HCT116 (cell line): ENCODE measurements at places on chromosomes 5 and 9. TPM values are rescaled to one million over a fixed set of nuclear protein-coding genes. Genes with fewer than 3 reads are reported as not detected.

DNA sequence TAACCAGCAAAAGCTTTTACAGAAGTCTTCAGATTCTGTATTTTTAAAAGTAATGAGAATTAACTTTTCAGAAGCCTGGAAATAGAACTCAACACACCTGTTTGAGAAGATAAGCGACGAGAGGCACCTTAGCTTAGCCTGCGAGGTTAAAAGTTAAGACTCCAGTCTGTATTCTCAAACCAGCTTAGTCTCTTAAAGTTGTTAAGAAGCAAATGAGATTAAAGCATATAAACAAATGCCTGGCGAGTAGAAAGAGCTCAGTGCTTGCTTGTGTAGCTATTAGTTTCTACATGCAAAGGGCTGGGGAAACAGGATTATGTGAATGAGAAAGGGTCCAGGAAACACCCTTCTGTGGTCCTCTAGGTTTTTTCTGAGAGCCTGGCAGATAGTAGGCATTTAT lies 51.7 kb downstream of the MTAP start:
- no peak overlapping the region for H3K27ac ChIP-seq
- no peaks in the 10 kb centered on the region for H3K4me1 ChIP-seq
- H3K4me3 ChIP-seq, result no peak overlapping the region
- no peaks in the 10 kb centered on the region for H3K27me3 ChIP-seq

DNA sequence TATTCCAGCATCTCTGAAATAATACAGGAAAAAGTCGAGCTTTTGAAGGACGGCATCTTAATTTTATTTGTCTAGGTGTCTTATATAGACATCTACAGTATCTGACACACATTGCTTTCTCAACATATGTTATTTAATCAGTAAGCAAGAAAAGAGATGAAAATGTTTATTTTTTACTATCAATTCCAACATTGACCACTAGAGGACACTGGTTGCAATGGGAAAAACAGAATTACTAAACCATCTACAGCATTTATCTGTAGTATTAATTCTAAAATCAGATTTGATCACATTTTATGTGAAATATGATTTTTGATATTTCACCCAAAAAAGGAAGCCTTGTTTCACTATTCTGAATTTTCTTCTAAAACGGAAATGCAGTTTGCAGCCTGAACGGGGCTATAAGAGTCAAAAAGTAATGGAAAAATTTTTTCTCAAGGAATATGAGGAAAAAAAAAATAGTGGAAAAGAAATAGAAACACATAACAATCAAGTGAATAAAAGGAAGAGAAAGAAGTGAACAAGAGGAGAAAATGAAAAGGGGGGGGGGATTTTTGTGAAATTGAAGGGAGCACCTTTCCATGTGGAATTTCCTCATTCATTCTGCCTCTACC lies 98.6 kb downstream of the OSTF1 start:
- DNase-seq, result no peak
- no peak overlapping the region for H3K4me3 ChIP-seq
- no peak overlapping the region for H3K27ac ChIP-seq

DNA sequence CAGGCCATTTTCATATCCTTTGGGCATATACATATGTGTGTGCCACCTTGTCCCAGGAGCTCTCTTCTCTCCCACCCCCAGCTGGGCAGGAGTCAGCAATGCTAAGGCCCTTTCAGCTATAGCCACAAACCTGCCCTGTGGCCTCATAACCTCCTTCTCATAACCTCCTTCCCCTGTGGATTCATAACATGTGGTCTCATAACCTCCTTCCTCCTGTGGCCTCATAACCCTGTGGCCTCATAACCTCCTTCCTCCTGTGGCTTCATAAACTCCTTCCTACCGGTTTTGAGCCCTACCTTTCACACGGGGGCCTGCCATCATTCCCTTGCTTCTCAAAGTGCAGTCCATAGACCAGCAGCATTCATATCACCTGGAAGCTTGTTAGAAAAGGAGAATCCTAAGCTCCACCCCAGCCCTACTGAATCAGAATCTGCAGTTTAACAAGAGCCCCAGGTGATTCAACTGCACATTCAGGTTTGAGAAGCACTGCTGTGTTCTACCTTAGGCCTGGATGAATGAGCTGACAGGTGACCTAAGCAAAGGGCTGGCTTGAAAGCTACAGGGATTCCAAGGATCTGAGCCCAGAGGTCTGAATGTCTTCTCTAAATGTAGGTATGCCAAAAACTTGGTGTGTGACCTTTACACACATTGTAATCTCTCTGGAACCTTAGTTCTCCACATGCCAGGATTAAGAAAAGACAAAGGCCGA lies 41.9 kb upstream of the PLPP6 start:
- H3K36me3 ChIP-seq, result no peaks in the 10 kb centered on the region
- no peak for DNase-seq
- no peaks in the 10 kb centered on the region for H3K27me3 ChIP-seq
- no peak overlapping the region for H3K4me3 ChIP-seq
- H3K27ac ChIP-seq, result no peak overlapping the region

GRCh38 chr5:62689599-62690368 lies 111.2 kb downstream of the LRRC70 start:
- H3K27me3 ChIP-seq, result no peaks in the 10 kb centered on the region
- no peak for DNase-seq
- H3K36me3 ChIP-seq, result no peaks in the 10 kb centered on the region
- no peaks in the 10 kb centered on the region for H3K4me1 ChIP-seq
- H3K27ac ChIP-seq, result no peak overlapping the region

GRCh38 chr9:133274236-133275104 lies 531 bp downstream of the ABO start:
- no peaks in the 10 kb centered on the region for H3K27me3 ChIP-seq
- DNase-seq, result no peak
- no peaks in the 10 kb centered on the region for H3K36me3 ChIP-seq
- peaks cover 3% of the 10 kb centered on the region; the same call in 1 of the 2 replicates for H3K4me1 ChIP-seq
- H3K27ac ChIP-seq, result peak overlapping the region; percentile 24; the same call in 1 of the 2 replicates

DNA sequence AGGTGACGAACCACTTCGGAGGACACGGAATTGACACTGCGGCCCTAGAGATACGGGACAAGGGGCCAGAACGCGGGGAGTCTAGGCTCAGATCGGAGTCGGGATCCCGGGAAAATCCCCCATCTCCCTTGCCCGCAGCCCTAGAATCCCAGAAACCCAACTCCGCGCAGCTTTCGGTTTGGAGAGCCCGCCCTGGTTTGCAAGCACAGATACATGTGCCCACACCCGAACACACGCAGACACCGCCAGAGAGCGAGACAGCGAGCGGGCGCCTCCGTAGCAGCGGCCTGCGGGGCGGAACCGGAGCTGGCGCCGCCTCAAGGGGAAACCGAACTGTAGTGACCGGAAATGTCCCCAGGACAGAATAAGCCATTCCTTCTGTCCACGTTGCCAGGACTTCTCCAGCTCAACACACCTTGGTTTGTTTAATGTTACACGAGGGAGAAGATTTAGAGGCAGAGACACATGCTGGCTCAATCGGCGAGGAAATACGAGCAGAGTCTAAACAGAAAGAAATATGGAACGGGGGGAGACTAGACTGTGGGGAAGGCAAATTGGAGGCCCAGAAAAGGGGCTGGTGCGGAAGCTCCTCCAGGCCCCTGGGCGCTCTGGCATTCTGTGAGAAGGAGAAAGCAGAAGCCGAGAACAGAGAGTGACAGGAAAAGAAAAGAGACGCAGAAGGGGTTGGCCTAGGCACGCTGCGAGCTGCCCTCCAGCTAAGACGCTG lies 2.9 kb upstream of the PAX5 start:
- no peaks in the 10 kb centered on the region for H3K4me1 ChIP-seq
- no peak for DNase-seq
- H3K36me3 ChIP-seq, result no peaks in the 10 kb centered on the region
- no peak overlapping the region for H3K27ac ChIP-seq

GRCh38 chr5:124962735-124963134 lies 216.3 kb upstream of the ZNF608 start:
- no peak overlapping the region for H3K4me3 ChIP-seq
- H3K27me3 ChIP-seq, result no peaks in the 10 kb centered on the region
- DNase-seq, result no peak
- H3K27ac ChIP-seq, result no peak overlapping the region

- no peak overlapping the region for H3K4me3 ChIP-seq
- peaks cover 17% of the 10 kb centered on the region for H3K36me3 ChIP-seq
- H3K27ac ChIP-seq, result peak overlapping the region; percentile 93
- DNase-seq, result no peak
- peaks cover 43% of the 10 kb centered on the region for H3K4me1 ChIP-seq
Measured at GRCh38 chr5:104512063-104512825, 949.7 kb upstream of the NUDT12 start.

DNA sequence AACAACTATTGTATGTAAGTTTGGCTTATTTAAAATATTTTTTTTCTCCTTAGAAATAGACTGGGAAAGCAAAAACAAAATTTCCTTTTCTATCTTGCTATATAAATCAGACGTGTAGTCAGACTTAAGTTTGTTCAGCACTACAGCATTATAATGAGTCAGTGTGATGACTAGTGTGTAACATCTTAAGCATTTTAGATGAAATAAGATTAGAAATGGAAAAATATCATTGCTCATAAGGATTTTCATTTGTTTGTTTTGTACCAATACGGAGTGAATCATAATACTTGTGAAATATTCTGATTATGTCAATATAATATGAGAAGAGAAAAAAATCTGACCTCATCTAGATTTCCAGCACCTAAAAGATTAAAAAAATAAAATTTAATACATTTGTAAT lies 64.7 kb upstream of the RICTOR start:
- no peak overlapping the region for H3K4me3 ChIP-seq
- H3K4me1 ChIP-seq, result no peaks in the 10 kb centered on the region
- no peaks in the 10 kb centered on the region for H3K36me3 ChIP-seq
- no peak for DNase-seq

- H3K36me3 ChIP-seq, result no peaks in the 10 kb centered on the region
- H3K27me3 ChIP-seq, result no peaks in the 10 kb centered on the region
- H3K4me1 ChIP-seq, result peaks cover 8% of the 10 kb centered on the region
Measured at GRCh38 chr9:34592895-34593601, 3.5 kb upstream of the CNTFR start.

DNA sequence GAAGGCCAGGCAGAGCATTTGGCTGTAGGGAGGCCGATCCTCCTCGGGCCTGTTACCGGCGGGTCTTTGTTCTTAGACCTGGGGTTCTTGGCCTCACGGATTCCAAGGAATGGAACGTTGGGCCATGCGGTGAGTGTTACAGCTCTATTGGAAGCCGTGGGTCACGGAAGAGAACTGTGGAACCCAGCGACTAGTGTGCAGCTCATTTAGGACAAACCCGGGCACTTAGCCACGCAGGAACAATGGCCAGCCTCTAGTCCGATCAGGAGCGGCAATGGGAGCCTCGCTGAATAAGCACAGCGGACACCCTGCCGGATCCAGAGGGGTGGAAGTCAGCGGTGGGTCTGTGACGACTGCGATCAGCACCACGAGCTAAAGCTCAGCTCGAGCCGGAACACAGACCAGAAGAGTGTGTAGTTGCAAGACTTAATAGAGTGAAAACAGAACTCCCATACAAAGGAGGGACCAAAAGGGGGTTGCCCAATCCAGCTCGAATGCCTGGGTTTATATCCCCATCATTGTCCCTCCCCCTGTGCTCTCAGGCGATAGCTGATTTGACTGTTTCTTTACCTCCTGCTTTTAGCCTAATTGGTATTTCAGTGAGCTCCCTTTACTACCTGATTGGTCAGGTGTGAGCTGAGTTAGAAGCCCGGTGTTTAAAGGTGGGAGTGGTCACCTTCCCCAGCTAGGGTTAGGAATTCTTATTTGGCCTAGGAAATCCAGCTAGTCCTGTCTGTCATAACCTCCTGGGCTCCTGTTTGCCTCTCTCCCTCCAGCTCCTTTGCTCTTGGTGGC lies 53.7 kb upstream of the RPL26L1 start:
- H3K4me3 ChIP-seq, result no peak overlapping the region
- H3K27me3 ChIP-seq, result no peaks in the 10 kb centered on the region
- peaks cover 35% of the 10 kb centered on the region for H3K4me1 ChIP-seq
- H3K36me3 ChIP-seq, result no peaks in the 10 kb centered on the region
- H3K27ac ChIP-seq, result no peak overlapping the region

DNA sequence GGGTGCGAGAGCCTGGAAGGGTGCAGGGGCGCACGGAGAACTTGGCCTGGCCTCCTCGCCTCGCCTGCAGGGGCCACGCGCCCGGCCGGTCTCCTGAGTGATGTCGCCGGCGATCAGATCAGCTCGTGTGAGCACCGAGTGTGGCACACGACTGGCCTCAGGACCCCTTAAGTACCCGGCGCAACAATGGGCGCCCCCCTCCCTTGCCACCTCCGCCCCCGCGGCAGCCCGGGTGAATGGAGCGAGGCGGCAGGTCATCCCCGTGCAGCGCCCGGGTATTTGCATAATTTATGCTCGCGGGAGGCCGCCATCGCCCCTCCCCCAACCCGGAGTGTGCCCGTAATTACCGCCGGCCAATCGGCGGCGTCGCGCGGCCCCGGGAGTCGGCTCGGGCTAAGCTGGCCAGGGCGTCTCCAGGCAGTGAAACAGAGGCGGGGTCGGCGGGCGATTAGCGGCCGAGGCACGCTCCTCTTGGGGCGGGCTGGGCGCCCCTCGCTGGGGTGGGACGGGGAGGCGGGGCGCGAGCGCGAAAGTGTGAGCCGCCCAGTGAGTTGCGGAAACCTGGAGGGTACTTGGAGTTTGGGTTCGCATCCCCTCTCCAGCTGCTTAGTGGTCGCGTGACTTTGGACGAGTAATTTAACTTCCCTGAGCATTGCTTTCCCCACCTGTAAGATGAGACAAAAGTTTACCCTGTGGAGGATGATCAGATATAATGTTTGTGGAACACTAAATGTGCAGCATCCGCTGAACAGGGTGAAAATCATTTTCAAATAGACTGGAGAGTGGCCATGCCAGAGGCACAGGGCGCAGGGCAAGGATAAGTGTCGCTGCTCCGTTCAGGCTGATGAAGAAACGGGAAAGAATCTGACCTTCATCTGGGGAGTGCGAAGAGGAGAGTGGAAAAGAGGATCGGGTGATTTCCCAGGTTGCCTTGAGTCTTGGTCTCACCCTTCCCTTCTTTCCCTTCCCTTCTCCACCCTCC lies at the start of gene NEUROG1:
Gene NEUROG1 (minus strand): TSS at position 145 of the 982 bp plus-strand sequence. CDS start 274 bp downstream, outside the sequence.
- no peak for DNase-seq
- H3K4me1 ChIP-seq, result no peaks in the 10 kb centered on the region
- H3K36me3 ChIP-seq, result no peaks in the 10 kb centered on the region
- peaks cover 4% of the 10 kb centered on the region; the same call in 1 of the 2 replicates for H3K27me3 ChIP-seq

DNA sequence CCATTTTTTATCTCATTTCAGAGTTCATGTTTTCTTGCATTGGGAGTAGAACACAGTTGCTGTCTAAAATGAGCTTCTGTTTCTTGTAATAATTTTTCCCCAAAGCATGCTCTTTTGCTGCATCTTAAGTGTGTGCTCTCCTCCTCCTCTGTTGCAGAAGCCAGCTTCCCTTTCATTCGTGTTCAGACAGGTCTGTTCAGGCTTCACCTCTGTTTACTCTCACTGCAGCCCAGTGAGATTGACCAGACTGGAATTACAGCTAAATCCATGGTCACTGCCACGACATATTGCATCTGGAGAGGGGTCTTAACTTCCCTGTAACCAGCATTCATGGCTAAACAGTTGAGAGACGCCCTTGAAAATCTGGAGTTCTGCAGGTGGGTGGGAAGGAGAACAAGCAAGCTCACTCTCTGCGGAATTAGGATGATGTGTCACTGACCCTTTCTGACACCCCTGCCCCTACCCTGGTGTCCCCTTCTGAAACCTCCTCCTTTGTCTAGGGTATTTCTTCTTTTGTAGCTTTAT lies 223.2 kb downstream of the FSTL4 start:
- H3K4me3 ChIP-seq, result no peak overlapping the region
- no peak overlapping the region for H3K27ac ChIP-seq
- peaks cover 22% of the 10 kb centered on the region for H3K27me3 ChIP-seq
- DNase-seq, result no peak

- H3K36me3 ChIP-seq, result no peaks in the 10 kb centered on the region
- H3K4me3 ChIP-seq, result no peak overlapping the region
- H3K27ac ChIP-seq, result peak overlapping the region; percentile 65
- H3K4me1 ChIP-seq, result peaks cover 28% of the 10 kb centered on the region
- peak; percentile 90 for DNase-seq
Measured at GRCh38 chr5:149485655-149486615, 65.3 kb downstream of the CSNK1A1 start.

Gene GMCL2
- total RNA-seq, result not detected

Gene REEP2
- 4.9 TPM for total RNA-seq

Gene ECM2
- not detected for total RNA-seq
